ENCODE measurements at places on chromosomes 1 and 21.

- no peak for DNase-seq
Observed at GRCh38 chr1:89704014-89704413, 71.1 kb downstream of the LRRC8C start.

GRCh38 chr1:6052543-6053205 is 7.0 kb downstream of the KCNAB2 start:
- DNase-seq = no peak

GRCh38 chr1:2060072-2060471 is 9.9 kb downstream of the PRKCZ start:
- no peak for DNase-seq

- DNase-seq = no peak
Observed at GRCh38 chr1:106924360-106924759, 132.1 kb upstream of the PRMT6 start.

- DNase-seq = no peak
Observed at GRCh38 chr1:45477646-45478045, 13.3 kb downstream of the TESK2 start.

DNA sequence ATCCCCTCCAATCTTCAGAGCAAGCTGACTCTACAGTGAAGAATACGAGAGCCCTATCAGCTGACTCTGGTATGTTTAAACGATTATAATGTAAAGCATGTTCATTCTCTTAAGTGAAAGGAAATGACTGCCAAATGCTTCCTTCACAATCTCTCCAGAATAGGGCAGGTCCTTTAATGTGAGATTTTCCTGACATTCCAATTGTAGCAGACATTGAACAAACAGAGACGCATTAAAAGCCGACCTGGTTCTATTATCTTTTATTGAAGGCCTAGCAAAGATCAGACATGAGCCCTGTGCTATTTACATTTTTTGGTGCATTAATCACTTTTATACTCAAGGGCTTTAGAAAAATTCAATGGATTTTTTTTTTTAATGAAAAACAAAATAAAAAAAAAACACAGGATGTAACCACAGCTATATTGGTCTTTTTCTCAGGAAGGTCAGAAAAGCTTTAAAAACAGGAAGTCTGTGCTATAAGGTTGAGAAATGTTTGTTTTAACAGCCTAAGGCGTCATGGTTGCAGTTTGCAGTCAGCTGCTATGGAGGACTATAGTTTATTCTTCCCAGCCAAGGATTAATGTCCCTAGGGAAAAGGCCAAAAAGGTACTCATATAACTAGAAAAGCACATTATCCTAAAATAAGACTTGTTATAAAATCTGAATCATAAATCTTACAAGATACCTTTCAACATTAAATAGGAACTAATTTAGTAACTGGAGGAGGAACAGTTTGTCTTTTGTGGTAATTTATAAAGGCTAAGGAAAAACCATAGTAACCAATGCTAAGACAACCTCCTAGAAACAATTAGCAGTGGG is 104.8 kb downstream of the RERE start:
- DNase-seq = no peak

DNA sequence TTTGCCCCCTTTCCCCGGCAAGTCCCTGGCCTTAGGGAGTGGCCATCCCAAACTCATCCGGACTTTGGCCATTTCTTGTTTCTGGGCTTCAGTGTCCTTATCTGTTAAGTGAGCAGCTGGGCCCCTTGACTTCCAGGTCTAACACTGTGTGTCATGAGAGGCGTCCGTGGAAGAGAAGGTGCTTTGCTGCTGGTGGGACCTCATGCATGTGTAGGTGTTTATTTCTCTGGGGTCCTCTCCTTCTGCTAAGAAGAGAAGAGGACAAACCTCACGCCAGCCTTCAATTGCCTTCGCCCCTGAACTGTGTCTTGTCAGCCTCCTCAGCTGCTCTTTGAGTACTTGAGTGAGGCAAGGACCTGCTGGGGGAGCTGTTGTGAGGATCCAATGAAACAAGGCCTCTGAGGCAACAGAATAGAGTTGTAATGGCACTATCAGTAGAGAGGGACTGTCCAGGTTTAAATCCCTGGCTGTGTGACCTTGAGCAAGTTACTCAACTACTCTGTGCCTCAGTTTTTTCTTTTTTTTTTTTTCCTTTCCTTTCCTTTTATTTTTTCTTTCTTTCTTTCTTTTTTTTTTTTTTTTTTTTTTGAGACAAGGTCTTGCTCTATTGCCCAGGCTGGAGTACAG is 72.5 kb downstream of the RUNX3 start:
- no peak for DNase-seq

Data from cortex of kidney (tissue), 1 donor.